ENCODE measurements at places on chromosomes 1 and 21.
A peak's percentile ranks its signal among the peaks of the same experiment; 100 is the strongest.

DNA sequence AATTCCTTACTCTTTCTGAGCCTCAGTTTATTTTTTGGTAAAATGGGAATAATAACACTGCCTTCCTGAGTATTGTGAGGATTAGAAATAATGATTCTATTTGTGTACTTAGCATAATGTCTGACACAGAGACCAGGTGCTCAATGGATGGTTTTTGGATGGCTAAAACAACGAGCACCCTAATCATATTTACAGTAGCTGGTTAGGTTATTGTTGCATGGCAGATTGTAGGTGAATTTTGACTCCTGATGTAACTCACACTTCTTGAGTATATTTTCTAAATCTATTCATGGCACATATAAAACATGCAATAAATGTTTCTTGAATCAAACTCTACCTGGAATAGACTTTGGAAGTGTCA lies 11.9 kb upstream of the DUSP10 start:
- DNase-seq = no peak

GRCh38 chr1:233759665-233760064 lies 144.8 kb upstream of the SLC35F3 start:
- no peak for DNase-seq

DNA sequence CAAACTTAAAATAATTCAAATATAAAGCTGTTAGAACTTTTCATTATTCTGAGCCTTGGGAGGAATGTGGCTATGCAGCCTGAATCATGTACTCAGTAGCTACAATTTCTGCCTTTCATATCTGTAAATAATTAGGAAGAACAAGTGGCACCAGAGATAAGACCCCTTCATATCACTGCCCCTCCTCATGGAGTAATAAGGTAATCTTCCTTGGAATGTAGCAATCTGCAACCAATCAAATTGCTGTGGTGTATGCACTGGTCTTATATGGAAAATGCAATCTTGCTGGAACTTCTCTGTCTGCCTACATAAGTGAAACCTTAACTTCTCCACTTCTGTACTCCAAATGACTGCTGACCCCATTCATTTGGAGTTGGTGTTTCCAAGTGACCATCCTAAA lies 104.4 kb upstream of the VANGL1 start:
- no peak for DNase-seq

- DNase-seq = no peak
Observed at GRCh38 chr1:60569189-60569588, 495.6 kb upstream of the C1orf87 start.

- peak; percentile 52 for DNase-seq
Observed at GRCh38 chr21:41899426-41900202, 20.5 kb upstream of the PRDM15 start.

- no peak for DNase-seq
Observed at GRCh38 chr1:88321706-88322105, 362.4 kb upstream of the PKN2 start.

GRCh38 chr1:191085121-191085520 lies 607.5 kb upstream of the BRINP3 start:
- no peak for DNase-seq

DNA sequence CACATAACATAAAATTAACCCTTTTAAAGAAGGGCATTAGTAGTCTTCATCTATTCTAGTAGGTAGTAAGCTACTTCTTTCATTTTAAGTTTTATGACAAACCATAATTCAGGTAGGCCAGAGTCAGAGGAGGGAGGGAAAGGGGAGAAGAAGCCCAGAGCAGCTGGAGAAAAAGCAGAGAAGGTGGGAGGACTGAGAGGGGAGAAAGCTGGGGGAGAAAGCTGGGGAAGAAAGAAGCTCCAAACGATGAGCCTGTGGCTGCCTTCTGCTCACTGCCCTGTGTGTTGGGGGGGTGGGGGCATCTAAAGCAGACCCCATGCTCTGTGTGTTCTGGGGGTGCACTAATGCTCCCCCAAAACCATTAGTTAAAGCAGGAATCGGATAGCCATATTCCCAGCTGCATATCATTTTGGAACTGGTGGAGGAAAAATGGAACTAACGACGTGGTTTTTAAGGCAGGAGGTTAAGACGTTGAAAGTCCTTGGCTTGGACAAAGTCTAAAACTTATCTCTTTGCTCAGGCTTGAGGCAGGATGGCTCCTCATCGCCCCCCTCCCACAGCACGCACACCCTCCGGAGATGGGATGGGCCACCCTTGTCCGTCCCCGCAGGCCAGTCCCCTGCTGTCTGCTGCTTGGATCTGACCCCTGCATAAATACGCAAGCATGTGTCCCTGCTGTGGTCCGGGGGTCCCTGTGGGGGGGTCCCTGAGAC lies 184.2 kb downstream of the DYRK1A start:
- DNase-seq = no peak

- no peak for DNase-seq
Observed at GRCh38 chr21:20341431-20341830, 656.8 kb upstream of the NCAM2 start.

GRCh38 chr1:171884475-171884874 lies 43.2 kb downstream of the DNM3 start:
- DNase-seq = no peak

GRCh38 chr1:76613886-76614285 lies 253.4 kb upstream of the ST6GALNAC5 start:
- no peak for DNase-seq

- DNase-seq = peak; percentile 62
Observed at GRCh38 chr1:166479052-166479631, 312.3 kb upstream of the FAM78B start.

GRCh38 chr1:184806296-184806721 lies 51.7 kb upstream of the EDEM3 start:
- DNase-seq = no peak

- DNase-seq = no peak
Observed at GRCh38 chr1:241770115-241770514, 77.9 kb upstream of the EXO1 start.

DNA sequence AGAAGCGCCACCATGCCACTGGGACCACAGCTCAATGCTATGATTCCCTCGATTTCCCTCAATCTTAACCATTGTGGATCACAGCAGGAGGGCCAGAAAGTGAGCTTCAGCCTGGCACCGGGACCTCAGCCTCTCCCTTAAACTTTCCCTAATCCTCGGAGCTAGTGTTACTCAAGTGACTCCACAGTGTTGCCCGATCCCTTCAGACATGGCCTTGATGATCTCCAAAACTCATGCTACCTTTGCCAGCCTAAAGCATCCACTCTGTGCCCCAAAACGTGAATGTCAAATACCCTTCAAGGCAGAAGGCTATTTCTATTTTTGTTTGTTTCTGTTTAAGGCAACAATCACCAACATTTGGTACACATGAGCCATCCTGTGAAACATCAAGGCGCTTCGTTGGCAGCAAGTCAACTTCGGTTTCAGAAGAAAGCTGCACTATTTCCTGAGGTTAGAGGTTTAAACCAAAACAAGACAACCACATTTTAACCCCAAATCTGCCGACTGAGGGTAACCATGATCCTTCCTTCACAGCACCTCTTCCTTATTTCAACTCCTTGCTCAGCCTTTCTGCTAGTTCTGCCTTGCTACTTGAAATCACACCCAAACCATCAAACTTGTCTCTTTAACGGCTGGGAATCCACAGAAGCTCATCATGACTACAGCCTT lies 94.4 kb upstream of the KRTAP19-8 start:
- peak; percentile 59 for DNase-seq

- DNase-seq = no peak
Observed at GRCh38 chr1:150477733-150478132, 9.5 kb upstream of the TARS2 start.

- no peak for DNase-seq
Observed at GRCh38 chr1:218985424-218985984, 188.2 kb upstream of the LYPLAL1 start.

- DNase-seq = no peak
Observed at GRCh38 chr1:37325010-37325409, 149.4 kb upstream of the ZC3H12A start.

GRCh38 chr1:178821134-178821866 lies 49.6 kb downstream of the ANGPTL1 start:
- no peak for DNase-seq

DNA sequence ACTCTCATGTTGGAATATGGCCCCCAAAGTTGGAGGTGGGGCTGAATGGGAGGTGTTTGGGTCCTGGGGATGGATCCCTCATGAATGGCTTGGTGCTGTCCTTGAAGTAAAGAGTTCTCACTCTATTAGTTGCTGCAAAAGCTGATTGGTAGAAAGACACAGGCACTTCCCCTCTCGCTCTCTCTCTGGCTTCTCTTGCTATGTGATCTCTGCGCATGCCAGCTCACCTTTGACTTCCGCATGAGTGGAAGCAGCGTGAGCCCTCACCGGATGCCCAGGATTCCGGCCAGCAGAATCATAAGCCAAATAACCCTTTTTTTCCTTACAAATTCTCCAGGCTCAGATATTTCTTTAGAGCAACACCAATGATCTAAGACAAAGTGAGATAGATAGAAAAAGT lies 20.9 kb upstream of the CCSAP start:
- no peak for DNase-seq

DNA sequence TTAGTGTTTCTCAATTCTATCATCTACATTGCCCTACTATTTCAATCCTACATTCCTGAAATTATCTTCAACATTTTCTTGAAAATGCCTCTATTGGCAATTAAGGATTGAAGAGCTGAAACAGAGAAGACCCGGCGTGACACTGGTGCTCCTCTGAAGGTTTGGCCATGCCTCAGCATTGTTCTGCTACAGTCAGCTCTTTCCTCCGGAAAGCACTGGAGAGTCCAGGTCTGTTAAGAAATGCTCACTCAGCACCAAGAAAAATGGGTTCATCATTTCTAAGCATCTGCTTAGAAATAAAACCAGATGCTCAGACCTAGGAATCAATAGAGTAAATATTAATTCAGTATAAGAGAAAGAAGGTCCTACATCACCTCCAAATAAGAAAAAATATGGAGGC lies 58.8 kb downstream of the WARS2 start:
- no peak for DNase-seq

DNA sequence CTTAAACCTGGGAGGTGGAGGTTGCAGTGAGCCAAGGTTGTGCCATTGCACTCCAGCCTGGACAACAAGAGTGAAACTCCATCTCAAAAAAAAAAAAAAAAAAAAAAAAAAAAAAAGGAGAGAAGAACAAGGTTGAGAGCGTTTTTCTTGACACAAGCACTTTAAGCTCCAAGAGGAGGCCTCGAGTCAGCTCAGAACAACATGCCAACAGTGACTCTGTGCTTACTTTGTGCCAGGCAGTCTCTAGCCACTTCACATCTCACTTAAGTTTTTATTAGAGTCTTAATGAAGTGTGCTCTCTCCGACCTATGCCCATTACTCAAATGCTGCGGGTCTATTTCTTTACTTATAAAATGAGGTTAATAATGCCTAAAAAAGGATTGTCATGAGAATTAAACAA lies 13.0 kb downstream of the ATP1A1 start:
- DNase-seq = no peak

DNA sequence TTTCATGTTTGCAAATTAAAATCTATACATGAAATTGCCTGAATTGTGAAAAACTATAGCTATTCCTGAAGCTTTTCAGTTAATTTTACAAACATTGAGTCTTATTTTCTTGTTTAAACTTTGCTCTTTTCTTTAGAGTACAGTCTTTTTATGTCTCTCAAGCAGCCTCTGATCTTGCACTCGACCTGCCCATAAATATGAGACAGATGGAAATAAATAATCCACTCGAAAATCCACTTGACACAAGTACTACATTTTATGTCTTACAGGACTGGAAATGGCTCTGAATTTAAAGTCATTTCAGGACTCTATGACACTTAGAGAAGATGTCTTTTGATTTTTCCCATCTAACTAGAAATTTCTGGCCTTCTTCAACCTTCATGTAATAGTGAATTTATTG lies 283.8 kb downstream of the USP25 start:
- DNase-seq = no peak

GRCh38 chr1:204530932-204531331 lies 14.7 kb downstream of the MDM4 start:
- DNase-seq = no peak

All from stimulated activated CD4-positive, alpha-beta T cell treated with anti-CD3 and anti-CD28 coated beads, Interleukin-2, amount 100 ng/mL, for 24 hours (primary cell).